ENCODE measurements at places on chromosomes 6 and 20.

DNA sequence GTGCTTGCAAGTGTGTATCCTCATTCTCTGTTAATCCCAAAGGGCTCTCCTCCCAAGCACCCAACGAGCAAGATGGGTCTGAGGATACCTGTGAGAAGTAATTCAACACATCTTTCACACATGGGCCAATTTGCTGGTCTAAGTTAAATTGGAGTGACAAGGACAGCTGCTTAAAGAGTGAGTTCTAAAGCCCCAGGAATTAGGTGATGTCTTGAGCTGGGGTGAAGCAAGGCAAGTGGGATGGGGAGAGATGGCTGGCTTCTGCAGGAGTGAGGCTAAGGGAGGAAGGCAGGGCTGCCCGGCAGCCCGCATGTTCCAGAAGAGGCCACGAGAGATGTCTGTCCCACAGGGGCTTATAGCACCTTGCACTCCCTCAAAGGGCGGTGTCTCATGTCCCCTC is 288.5 kb downstream of the CDH26 start:
- DNase-seq: no peak

DNA sequence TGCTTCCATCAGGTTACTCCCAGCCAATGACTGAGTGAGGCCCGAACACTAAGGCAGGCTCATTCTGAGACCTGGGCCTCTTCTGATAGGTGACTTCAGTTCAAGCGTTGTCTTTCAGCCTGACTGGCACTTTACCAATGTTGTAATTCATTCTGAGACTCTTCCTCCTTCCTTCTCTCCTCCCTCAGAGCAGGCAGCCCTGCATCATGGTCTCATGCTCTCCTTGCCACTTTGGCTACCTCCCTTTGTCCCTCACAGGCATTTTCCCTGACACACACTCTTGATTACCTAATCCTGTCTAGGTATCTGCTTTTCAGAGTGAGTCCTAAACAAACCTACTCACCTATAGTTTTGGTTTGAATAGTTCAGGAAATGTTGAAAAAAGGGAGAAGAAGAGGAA is 12.6 kb upstream of the WFDC12 start:
- DNase-seq: no peak

DNA sequence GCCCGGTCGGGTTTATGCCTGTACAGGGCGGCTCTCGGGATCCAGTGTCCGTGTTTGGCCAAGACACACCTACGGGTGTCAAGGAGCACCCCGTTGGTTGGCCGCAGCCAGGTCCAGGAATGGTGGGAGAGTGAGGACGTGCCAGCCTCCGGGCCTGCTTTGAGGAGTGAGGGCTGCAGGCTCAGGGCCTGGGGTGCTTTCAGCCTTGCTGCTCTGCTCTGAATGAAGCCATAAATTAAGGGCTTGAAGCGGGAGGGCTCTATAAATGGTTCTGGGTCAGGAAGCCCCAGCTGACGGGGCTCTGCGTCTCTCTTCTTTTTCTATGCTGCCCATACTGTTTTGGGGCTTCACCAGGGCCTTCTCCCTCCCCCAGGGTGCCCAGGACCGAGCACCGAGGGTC is 15.1 kb downstream of the GATA5 start:
- no peak for DNase-seq

- DNase-seq: no peak
Observed at GRCh38 chr6:165732696-165733488, 69.9 kb upstream of the PDE10A start.

- no peak for DNase-seq
Observed at GRCh38 chr20:60512443-60512842, 554.2 kb downstream of the CDH26 start.

GRCh38 chr6:32785781-32786533 is 22.6 kb upstream of the HLA-DQB2 start:
- no peak for DNase-seq

DNA sequence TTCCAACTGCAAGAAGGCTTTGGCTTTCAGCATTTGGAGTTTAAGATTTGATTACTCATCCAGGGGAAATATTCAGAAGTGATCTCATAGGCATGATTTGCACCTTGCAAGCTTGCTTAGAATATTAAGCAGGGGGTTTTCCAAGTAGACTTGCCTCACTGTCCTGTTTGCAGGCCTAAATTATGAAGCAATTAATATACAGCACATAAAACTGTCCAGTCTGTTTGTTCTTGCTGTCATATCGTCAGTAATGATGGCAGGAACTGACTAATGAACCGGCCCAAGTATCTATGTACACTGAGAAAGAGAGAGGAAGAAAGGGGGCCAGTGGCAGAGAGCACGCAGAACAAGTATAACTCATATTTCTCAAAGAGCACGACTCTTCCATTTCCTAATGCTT is 212.5 kb upstream of the SUPT3H start:
- no peak for DNase-seq

DNA sequence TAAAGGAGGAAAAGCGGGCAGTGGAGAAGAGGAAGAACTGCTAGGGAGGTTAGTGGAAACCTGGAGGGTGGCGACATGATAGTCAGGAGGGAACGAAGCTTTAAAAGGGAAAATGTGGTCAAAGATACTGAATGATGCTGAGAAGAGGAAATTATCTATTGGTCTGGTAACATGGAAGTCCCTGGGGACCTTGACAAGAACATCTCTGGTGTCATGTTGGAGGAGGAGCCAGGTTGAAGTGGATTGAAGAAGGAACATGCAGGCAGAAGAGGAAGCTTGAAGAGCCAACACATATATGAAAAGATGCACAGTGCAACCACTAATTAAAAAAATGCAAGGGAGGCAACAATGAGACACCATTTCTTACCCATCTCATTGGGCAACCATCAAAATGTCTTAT is 251.9 kb upstream of the RNF24 start:
- DNase-seq: no peak

GRCh38 chr6:113010196-113010989 is 663.3 kb downstream of the RFPL4B start:
- no peak for DNase-seq

GRCh38 chr6:151649835-151650234 is 156.0 kb downstream of the CCDC170 start:
- no peak for DNase-seq

DNA sequence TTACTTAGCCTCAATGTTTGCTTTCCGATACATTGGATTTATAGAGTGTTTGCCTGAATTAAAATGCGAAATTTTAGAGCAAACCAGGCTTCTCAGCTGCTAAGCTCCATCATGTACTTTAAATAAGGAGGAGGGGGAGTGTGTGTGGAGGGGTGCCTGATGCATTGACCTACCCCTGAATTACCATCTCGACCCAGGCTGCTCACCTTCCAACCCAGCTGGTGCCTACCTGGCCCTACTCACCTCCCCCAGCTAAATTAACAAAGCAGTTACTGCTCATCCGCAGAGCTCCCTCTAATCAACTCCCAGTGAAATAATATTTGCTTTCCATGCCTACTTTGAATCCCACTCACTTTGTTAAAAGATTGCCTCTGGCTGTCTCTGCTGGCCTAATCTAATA is 544.5 kb downstream of the MAFB start:
- DNase-seq: no peak

- no peak for DNase-seq
Observed at GRCh38 chr6:40794586-40794985, 207.4 kb upstream of the LRFN2 start.

GRCh38 chr20:42341654-42342053 is 723.5 kb upstream of the CHD6 start:
- DNase-seq: no peak

DNA sequence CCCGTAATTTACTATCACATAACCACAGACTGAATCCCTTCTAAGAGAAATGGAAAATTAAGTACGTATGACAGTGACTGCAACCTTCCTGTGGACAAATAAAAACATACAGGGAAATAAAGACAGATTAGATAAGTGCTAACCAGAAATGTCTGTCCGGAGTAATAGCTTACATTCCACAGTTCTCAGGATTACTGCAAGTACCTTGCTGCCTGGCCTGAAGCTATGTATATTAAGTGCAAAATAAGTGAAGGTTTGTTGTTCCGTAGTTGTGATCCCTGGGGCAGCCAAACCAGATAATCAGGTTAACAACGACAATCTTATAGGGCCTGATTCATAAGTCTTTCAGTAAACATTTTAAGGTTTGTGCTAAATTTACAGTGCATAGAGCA is 2.8 kb downstream of the NEDD9 start:
- DNase-seq: no peak

DNA sequence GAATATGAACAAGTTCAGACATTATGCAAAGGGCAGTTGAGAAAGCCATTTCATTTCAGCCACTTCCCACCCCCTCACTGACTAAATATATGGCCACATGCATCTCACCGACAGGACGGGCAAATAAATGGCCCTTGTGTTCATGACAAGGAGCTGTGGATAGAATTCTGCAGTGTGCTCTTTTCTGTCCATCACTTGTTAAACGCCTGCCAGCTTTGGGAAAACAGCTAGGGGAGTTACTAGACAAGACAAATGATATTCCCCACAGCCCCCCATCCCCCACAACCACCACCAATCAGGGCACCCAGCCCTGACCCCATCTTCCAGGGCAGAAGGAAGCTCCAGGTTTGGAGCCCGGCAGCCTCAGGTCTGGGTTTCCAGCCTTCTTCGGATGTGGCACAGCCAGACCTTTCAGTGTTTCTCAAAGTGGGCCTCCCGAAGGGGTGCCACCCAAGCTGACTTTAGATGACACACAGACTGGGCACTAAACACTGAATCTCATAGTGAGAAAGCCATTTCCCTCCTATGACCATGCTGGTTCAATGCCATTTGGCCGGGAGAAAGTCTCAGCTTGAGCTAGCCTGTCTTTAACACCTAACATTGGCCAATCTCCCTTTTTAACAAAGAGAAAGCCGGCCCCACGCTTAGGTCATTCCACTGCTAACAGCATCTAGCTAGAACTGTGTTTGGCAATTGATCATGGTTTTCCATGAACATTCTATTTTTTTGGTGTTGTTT is 4.0 kb upstream of the RIPOR3 start:
- DNase-seq: no peak

- DNase-seq: no peak
Observed at GRCh38 chr6:129195643-129196042, 312.7 kb downstream of the LAMA2 start.

- no peak for DNase-seq
Observed at GRCh38 chr6:48916607-48917006, 546.4 kb downstream of the MMUT start.

DNA sequence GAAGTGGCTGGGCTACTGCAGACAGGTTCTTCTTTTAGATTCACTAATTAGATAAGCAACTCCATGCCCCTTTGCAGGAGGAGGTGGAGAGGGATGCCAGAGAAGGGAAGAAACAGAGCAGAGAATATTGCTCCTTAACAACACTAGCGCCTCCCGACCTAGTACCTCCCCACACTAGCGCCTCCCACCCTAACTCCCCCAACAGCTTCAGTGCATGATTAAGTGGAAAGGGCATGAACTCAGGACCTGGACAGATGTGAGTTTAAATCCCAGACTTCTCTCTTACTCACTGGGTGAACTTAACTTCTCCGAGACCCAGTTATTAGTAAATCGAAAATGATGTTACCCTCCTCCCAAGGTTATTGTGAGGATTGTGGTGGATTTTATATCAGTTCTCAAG is 25.7 kb downstream of the STX11 start:
- DNase-seq: no peak

- no peak for DNase-seq
Observed at GRCh38 chr6:133254552-133255228, 13.5 kb downstream of the EYA4 start.

DNA sequence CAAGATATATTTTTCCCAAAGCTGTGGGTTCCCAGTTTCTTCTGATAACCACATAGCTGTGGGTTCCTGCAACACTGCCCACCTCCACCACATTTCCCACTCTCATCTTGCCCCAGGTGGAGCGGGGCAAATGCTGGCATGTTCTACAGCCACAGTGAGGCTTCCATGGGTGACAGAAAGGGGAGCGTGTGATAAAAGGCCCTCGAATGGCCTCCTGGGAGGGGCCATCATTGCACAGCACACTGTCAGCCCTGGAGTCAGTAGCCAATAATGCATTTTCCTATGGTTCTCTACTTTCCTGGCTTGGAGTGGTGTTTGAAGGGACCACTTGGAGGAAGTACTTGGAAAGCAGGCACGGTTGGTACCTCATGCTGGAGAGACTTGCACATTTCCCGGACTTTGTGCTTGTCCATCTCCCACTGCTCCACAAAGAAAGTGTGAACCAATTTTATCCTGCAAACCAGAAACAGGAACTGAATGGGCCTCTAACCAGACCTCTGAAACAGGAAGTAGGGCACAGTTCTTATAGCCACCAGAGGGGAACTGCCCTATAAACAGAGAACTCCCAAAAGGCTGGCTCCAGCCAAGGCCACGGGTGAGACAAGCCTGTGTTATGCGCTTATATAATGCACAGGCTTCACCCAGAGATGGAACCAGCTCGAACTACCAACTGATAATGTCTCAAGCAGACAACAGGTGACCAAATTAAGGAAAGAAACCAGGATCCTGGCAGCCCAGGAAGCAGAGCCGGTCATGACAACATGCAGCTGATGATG is 8.6 kb downstream of the MAP3K5 start:
- DNase-seq: no peak

GRCh38 chr20:37323985-37324384 is 22.0 kb upstream of the SRC start:
- DNase-seq: no peak

GRCh38 chr6:158557927-158558326 is 2.0 kb upstream of the TMEM181 start:
- no peak for DNase-seq

- DNase-seq: no peak
Observed at GRCh38 chr20:1282966-1283365, 16.9 kb downstream of the SNPH start.

DNA sequence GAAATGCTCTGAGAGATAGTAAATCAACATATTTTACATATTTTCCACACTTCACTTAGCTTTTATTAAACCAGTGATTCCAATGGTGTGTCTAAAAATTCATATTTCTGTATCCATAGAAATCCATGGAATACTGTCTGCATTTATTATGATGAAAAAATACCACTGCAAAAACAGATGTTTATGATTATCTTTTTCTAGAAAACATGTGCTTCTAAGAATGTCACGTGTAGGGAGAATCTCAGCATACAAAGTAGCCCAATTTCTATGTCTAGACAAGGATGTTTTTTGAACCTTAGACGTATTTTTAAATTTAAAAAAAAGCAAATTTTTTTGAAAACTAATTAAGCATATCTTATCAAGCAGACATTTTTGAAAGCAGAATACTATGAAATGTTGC is 622.4 kb downstream of the TENT5A start:
- DNase-seq: no peak

GRCh38 chr6:65450451-65450850 is 256.6 kb downstream of the EYS start:
- DNase-seq: no peak

DNA sequence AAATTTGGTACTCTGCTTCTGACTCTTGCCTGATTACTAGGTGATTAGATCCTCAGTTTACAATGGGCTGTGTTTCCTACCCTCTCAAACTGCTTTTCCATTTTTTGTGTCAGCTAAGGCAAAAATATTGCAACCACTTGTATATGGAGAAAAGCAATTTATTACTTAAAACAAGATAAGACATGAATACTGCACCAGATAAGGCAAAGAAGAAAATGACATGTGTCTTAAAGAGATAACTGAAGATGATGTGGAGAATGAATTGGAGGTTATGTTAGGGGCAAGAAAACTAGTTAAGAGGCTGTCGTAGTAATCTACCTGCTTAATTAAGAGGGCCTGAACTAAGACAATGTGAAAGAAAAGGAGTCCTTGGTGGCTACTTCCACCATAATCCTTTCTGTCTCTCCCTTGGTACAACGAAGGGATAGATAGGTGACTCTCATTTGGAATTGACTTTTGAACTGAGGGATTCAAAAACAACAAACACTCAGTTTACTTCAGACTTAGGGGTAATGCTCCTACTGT is 16.3 kb upstream of the REV3L start:
- DNase-seq: no peak
